ENCODE measurements at places on chromosomes 4 and X.

- no peak for DNase-seq
These were observed 199.9 kb downstream of the TMA16 start for GRCh38 chr4:163694385-163694784.

DNA sequence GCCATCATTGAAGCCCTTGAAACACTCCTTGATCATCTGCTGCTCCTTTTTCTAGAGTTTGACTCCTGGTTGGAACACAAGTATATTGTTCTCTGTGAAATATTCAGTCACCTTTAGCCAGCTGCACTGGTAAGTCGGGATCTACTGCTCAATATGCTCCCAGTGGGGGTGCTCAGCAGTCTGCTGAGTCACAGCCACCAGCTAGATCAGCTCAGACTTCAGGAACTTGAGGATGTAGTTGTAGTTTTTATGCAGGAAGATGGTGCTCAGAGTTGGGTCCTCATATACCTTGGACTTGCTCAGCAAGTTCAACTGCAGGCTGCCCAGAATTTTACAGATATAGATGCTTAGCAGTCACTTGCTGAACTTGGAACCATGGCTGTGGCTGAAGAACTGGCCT is 202.5 kb upstream of the RPL34 start:
- DNase-seq = no peak

- DNase-seq = no peak
These were observed 270.6 kb downstream of the NR3C2 start for GRCh38 chr4:148171596-148171995.

DNA sequence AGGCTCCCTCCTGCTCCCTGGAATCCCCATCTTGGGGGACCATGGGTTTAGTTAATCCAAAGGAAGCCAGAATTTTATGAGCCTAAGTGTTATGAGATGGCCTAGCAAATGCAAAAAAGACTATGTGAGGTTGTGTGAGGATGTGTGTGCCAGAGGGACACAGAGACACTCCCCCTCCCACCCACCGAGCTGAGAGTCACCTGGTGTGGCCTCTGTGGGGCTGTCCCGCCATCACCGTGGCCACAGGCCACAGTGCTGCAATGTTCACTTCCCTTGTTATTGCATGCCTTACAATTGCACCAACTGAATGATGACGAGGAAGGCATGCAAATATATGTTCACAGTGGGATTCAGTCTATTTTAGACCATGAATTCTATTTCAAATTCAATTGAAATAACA is 601 bp upstream of the FGFBP2 start:
- DNase-seq = no peak

DNA sequence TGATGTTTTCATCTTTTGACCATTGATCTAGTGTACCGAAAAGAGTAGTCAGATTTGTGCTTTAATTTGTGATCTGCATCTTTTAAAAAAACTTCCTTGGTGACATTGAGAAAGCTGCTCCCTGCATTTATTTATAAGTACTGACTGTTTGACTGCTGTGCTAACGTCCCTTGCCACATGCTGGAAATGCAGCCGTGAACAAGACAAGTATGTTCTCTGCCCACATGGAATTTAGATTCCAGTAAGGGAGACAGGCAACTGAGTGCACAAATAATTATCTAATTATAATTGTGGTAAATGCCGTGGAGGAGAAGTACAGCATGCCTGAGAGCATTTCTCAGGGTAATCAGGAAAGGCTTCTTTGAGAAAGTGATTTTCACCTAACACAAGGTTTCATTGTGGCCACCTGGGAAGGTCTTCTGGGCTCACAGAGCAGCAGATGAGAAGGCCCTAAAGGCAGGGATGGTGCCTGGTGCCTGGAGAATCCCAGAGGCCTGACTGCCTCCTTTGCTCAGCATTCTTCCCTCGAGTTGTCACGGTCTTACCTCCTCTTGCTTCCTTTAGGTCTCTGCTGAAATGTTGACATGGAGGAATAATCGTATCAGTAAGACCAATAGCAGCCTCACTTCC is 55.8 kb downstream of the PTTG2 start:
- DNase-seq = no peak

DNA sequence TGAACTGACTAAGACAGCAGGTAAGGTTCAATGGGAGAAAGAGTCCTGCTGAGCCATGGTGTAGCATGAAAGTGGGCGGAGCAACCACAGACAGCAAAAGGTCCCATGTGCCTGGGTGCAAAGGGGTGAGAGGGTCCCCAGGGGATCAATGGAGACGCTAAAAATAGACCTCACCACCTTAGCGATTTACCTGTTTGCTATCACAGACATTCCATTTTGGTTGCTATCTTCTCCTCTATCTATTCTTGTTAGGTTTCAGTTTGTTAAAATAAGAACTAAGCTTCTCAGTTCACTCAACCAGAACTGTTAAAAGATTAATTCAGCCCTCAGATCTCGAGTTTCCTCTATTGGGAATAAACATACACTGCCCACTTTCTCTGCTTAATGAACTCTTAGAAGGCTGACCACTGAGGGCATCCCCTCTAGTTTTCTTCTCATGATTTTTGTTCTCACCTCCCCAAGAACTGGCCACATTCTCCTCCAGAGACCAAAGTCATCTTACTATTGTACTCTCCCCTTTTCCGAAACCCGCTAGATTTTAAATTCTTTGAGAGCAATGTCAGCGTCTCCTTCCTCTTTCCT is 136.7 kb downstream of the PARM1 start:
- no peak for DNase-seq

- no peak for DNase-seq
These were observed 252.6 kb downstream of the ANKRD50 start for GRCh38 chr4:124459941-124460310.

DNA sequence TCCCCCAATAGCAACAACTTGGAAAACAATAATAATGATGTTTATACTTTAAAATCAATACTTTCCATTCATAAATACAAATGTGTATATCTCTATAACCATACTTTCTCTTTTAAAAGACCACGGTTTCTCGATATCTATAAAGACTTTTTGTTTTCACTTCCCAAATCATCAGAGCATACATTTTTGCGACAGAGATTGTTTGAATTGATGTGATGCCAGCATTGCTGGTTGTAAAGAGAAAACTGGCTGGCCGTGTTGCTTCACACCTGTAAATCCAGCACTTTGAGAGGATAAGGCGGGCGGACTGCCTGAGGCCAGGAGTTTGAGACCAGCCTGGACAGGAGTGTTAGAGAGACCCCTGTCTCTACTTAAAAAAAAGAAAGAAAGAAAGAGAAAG is 77.6 kb upstream of the ZNF518B start:
- DNase-seq = no peak

Measured in activated CD4-positive, CD25-positive, alpha-beta regulatory T cell (primary cell).